Kasumi-1 (cell line): ENCODE measurements at places on chromosomes 5 and 9.

DNA sequence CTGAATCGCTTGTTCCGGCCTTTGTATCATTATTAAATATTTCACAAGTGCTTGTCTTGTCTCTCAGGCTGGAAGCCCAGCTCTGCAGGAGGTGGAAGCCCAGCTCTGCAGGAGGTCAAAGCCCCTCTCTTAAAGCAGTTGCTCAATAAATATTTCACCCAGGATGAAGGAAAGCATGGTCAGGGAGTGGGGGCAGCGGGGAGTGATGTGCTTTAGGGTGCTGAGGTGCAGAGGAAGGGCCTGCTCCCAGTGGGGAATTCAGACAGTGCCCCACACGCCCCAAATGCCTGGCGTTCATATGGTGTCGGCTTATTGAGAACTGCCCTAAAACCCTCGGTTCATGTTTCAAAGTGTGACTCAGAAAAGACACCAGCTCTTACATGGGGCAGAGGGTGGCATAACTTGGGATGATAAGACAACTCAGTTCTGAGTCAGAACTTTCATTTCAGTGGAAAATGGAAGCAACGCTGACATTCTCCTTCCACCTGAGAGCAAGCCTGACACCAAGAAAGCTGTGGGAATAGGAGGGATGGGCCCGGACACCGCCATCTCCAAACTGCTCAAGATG lies 114.3 kb upstream of the DAP start:
- DNase-seq: no peak

DNA sequence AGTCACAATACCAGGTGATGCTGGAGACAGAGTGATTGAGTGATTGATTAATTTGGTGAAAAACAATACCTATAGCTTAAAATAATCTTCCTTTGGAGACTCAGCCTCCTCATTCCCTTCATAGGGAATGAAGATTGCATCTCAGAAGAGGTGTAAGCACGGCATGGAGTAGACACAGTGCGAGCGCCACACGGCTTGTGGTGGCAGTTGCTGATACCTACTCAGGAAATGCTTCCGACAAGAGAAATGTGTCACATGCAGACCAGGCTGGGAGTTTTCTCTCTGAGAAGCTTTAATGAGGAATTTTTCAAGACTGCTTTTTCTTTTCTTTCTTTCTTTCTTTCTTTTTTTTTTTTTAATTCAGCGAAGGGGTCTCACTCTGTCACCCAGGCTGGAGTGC lies 211.8 kb upstream of the OTULINL start:
- no peak for DNase-seq

GRCh38 chr5:72355706-72356299 lies 35.6 kb downstream of the PTCD2 start:
- DNase-seq: no peak

DNA sequence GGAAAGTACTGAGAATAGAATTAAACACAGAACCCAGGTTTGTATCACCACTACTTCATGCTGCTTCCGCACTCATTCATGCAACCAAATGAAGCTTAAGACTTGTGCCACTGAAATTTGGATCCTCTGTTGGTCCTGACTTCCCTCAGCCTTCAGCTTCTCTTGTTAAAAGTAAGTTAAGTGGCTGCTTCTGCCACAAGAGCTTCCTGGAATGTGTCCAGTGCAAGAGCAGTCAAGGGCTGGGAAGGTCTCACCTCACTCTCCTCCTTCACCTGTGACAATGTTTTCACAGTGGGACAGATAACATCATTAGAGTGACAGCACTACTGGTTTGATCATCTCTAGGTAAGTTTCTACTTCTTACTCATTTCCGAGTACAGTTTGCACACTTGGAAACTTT lies 7.9 kb downstream of the SNCAIP start:
- no peak for DNase-seq

DNA sequence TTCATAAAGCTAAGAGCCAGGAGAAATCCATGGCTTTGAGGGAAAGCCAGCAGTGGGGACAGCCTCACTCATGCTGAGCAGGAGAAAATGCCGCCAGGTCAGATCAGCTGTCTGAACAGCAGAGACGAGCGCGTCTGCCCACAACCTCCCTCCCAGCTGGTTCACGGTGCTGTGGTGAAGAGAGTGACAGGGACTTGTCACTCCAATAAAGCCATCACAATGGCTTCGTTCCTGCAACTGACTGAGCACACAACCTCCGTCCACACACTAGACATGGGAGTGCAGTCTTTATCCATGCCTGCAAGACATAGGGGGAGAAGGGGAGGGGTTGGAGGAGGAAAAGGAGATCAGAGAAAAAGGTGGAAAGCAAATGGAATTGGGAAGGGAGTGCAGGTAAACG lies 206.9 kb downstream of the GABBR2 start:
- DNase-seq: no peak

DNA sequence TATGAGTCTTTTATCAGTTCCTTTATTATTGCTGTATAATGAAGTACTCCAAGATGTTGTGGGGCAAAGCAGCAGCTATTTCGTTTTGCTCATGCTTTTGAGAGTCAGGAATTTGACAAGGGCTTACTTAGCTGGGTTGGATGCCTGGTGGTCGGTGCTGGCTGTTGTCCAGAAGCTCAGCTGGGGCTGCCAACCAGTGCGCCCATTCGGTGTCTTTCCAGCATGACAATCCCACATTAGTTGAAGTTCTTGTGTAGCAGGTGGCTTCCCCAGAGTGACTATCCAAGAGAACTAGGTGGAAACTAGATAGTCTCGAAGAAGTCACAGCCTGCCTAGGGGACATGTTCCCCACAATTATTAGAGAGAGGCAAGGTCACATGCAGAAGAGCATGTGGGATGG lies 3.4 kb upstream of the FLT4 start:
- no peak for DNase-seq

DNA sequence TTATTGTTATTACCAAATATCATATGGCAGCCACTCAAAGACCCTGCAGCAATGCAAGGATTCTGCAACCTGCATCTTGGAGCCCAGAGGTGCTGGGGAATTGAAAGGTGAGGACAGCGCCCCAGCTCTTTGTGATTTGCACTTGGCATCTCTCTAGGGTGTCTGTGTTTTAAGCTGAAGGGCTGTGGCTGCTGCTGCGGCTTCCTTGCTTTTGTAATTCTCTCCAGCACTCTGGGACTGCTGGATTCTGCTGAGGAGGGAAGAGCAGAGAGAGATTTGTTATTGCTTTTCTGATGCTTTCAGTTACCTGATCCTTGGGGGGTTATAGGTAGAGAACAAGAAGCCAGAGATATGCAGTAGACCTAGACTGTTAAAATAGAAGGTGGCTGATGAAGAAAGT lies 562.4 kb downstream of the EBF1 start:
- DNase-seq: no peak
